T-helper 22 cell (primary cell): ENCODE measurements at places on chromosomes 12 and 14.

DNA sequence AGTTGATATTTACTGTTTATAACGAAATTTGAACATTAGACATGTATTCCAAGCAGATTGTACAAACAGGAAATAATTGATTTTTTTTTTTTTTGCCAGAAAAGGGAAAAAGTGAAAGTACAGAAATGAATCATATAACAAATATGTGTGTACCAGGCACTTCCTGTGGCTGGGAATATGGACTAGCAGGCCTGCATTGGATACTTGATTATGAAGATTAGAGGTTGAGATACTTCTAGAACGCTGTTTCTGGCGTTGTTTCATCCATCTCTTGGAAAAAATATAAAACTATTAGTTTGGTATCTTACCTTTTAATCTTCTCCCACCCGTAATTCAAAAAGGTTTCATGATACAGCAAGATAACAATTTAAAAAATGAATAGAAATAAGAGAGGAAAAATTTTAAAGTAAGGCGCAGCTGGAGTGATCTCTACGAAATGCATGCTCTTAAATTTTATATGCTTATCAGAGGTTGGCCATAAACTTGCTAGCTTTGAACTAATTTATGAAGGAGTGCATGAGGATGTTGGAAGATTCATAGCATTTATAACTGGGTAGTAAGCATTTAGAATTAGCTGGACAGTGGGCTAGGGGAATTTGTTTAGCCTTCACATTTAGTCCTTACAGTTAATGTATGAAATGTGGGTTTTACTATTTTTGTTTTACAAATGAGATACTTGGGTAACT is 90.8 kb downstream of the AEBP2 start:
- no peak for DNase-seq

- no peak for DNase-seq
Observed at GRCh38 chr14:34722723-34723545, 8.5 kb upstream of the CFL2 start.

- no peak for DNase-seq
Observed at GRCh38 chr14:96176275-96176674, 28.4 kb upstream of the BDKRB2 start.

- no peak for DNase-seq
Observed at GRCh38 chr14:60184146-60184904, 19.1 kb upstream of the DHRS7 start.

DNA sequence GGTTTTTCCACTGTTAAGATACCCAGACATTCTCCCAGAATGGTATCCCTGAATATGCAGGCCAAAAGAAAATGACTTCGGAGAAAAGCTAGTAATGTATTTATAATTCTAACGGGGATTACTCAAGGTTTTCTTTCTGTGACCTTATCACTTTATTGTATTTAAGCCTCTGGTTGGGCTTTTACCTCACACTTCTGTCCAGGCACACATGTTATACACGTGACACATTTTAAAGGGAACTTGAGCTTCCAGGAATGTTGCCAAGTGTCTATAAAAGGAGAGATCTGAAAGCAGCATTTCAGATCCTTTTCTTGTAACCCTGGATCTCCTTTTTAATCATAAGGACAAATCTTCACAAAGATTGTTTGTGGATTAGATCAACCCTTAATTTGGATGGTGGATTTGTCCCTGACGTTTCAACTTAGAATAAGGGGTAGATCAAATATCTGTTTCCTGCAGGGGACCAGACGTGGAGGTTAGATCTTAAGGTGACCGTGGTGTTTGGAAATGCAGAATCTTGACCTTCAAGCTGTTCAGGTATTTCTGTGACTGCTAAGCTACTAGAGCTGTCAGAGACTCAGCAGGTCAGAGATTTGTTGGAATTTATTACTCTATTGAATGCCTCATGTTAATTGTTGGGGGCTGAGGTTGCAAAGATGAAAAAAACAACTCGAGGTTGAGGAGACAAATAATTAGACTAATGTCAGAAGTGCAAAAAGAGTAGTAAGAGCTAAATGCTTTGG is 1.5 kb downstream of the CIPC start:
- DNase-seq: no peak

- no peak for DNase-seq
Observed at GRCh38 chr12:41604830-41605229, 416.7 kb downstream of the PDZRN4 start.

- no peak for DNase-seq
Observed at GRCh38 chr14:102500713-102501112, 8.9 kb downstream of the ANKRD9 start.

DNA sequence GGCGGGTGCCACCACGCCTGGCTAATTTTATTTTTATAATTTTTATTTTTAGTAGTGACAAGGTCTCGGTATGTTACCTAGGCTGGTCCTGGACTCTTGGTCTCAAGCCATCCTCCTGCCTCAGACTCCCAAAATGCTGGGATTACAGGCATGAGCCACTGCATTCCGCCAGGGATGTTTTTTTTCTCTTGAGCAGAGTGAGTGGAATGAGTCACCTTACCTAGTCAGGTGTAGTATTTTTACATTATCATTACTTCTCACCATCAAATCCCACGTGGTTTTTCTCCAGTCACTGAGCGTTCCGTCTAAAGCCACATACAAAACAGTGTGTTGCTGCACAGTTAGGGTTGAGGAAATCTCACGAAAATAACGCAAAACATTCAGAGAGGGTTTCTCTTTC is 870 bp upstream of the TBPL2 start:
- no peak for DNase-seq

DNA sequence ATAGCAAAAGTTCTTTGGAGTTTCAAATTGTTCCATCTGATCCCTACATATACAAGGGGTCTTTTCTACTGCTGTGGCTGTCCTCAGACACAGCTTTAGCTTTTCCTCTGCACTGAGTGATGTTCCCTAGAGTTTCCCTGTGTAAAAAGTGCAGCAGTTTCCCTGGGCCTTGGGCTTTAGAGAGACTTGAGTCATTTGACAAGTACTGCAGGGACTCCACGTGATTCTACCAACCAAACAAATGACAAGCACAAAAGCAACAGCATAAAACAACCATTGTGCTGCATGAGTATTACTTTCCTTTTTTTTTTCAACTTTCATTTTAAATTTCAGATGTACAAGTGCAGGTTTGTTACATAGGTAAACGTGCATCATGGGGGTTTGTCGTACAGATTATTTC is 272.8 kb downstream of the PDZRN4 start:
- DNase-seq: no peak

- no peak for DNase-seq
Observed at GRCh38 chr12:45666816-45667215, 62.7 kb upstream of the ARID2 start.

GRCh38 chr12:130462558-130463274 is 125.0 kb downstream of the PIWIL1 start:
- DNase-seq: no peak

DNA sequence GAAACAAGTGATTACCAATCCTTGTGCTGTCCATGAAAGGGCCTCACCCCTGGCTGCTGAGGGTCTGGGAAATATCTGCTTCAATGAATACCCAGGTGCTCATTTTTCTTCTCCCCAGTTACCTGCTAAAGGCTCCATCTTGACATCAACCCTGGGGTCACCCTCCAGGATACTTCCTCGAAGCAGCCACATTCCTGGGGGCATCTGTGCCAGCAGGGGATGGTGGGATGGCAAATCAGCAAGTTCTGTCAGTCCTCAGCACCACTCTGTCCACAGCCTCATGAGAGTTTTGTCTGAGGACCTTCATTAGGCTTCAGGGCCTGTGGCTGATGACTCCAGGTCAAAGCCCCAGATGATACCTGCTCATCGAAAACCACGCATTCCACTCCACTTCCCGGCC is 124.8 kb downstream of the ZFP36L1 start:
- DNase-seq: no peak

DNA sequence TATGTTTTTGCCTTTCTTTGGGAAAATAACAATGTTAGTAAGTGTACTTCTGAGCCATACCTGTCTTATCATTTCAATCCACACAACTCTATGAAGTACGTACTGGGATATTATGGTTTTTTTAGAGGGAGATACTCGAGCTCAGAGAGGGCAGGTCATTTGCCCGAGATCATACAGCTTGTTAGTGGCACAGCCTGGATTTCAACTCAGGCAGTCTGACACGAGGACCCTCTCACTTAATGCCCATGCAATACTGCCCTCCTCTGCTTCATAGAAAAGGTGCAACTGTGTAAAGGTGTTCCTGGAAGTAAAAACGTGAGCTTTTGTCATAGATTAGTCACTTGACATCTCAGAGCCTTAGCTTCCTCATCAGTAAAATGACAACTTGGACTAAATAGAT is 128.0 kb downstream of the NDUFA12 start:
- no peak for DNase-seq

DNA sequence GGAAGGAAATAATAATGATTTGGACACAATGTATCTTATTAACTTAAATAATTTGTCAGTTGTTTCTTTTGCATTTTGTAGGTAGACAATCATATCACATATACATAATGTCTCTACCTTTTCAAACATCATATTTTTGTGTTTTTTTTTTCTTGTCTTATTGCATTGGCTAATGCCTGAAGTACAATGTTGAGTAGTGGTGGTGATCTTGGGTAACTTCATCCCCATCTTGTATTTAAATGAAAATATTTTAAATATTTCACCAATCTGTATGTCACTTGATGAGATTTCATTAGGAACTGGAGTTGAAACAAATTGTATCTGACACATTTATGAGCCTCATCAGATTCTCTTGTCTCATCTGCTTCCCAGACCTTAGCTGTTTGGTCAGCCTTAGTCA is 109.7 kb upstream of the LHX5 start:
- no peak for DNase-seq

GRCh38 chr14:22375321-22375930 is 213.6 kb downstream of the DAD1 start:
- DNase-seq: no peak
